ENCODE measurements at places on chromosomes 5 and 9.
A peak's percentile ranks its signal among the peaks of the same experiment; 100 is the strongest.

DNA sequence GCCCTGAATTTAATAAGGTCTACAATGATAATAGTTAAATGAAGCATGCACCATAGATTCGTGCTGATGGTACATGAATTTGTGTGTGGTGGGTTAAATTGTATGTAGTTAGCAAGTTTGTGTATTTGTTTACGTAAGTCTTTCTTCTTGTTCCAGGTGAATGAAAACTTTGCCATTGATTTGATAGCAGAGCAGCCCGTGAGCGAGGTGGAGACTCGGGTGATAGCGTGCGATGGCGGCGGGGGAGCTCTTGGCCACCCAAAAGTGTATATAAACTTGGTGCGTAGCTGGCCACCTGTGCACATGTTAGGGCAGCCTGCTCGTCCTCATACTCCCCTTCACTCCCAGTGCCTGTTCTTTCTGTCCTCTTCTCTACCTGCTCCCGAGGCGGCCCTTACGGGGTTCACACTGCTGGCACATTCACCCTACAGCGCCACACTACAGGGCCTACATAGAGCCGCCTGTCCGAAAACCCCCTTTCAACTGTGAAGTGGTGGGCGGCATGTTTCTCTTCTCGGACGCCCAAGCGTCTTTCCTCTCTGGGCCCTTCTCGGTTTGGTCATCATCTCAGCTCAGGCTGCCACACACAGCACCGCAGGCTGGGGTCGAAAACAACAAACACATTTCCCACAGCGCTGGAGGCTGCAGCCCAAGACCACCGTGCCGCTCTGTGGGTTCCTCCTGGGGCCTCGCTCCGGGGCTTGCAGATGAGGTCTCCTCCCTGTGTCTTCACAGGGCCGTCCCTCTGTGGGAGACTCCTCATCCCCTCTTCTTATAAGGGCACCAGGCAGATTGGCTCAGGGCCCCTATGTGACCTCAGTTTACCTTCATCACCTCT, 13.2 kb downstream of the NDUFS6 start:
- DNase-seq: no peak

DNA sequence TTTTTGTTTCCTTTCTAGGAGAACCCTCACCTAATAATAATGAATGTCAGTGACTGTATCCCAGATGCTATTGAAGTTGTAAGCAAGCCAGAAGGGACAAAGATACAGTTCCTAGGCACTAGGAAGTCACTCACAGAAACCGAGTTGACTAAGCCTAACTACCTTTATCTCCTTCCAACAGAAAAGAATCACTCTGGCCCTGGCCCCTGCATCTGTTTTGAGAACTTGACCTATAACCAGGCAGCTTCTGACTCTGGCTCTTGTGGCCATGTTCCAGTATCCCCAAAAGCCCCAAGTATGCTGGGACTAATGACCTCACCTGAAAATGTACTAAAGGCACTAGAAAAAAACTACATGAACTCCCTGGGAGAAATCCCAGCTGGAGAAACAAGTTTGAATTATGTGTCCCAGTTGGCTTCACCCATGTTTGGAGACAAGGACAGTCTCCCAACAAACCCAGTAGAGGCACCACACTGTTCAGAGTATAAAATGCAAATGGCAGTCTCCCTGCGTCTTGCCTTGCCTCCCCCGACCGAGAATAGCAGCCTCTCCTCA, 87.1 kb downstream of the OSMR start:
- DNase-seq: no peak

DNA sequence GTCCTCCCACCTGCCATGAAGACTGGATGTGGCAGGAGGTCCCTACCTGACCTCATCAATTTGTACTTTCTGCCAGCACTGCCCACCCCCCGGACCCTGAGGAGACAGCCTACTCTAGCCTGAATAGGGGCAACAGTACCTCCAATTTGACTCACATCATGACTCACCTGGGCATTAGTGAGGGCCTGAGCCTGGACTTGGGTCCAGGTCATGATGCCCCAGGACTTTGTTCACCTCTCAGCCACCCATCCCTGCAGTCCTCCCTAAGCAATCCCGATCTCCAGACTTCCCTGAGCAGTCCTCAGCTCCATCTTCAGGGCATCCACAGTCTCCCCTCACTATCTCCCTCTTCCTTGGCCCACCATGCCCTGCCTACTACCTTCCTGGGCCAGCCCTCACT, 28.1 kb downstream of the KIF2A start:
- no peak for DNase-seq

DNA sequence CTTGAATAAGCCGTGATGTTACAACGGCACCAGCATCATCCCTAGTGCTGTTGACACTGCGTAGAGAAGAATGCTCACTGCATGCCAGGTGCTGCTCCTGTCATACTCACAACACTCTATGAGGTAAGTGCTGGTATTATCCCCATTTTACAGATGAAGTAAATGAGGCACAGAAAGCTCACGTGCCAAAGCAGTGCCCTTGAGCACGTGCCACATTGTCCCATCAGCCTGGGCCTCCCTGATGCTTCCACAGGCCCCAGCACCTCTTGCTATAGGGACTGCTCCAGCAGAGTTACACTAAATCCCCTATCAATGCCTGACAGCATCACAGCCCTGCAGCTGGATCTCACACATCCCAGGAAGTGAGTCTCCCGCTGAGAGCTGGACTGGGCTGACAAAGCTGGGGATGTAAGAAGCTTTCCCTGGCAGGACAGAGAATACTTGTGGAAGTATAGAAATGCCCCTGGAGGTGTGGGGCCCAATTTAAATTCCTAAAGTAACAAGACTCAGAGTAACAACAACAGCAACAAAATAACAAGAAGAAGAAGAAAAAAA, 216.1 kb downstream of the FSTL4 start:
- DNase-seq: no peak

DNA sequence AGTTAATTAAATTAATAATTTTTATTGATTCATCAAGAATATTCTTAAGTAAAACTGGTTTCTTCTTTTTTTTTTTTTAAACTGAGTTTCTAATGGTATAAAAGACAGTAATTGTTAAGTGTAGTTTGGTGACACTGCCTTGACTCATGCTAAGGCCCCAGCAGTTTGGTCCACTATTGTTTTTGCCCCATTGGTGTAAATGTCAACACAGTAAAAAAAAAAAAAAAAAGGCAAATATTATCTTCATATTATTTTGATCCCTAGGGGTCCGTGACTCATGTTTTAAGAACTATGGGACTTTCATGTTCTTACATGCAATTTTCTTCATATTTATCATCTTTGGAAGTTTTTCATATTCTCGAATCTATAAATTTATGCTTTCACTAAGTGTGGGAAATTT, 29.2 kb upstream of the JAK2 start:
- DNase-seq: no peak

DNA sequence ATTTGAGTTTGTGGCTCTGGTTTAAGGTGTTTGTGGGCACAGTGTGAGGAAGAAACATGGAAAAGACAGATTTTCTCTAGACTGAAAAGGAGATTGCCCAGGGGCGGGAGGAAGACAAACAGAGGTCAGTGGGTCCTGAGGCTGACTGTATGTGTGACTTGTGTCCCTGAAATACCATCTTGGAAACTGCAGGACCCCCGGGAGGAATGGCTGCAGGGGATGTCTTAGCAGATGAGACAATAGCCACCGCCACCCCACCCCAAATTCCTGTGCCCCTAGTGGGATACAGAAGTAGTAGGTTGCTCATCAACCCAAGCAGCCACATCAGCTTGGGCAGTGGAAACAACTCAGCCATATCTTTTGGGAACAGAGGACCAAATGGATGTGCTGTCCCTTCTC, 1.7 kb upstream of the PSAT1 start:
- no peak for DNase-seq

DNA sequence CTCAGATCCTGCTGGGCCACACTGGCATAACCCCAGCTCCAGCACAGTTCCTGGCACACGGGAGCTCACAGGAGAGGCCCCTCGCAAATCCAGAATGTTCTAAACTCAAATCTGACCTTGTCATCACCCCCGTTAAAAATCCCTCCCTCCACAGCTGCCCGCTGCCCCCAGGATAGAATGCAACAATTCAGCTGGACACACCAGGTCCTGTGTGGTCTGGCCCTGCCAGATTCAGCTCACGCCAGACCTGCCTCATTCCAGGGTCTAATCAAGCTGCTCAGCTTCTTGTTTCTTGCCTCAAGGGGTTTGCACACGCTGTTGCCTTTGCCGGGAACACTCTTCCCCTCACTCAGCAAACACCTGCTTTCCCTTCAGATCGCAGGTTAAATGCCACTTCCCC, 45.0 kb upstream of the ASS1 start:
- DNase-seq: no peak

- DNase-seq: no peak
Measured at GRCh38 chr5:172412724-172413286, 41.5 kb downstream of the SH3PXD2B start.

- no peak for DNase-seq
Measured at GRCh38 chr5:93382188-93382825, 198.7 kb downstream of the NR2F1-AS1 start.

- DNase-seq: no peak
Measured at GRCh38 chr5:55546947-55547346, 12.2 kb upstream of the PLPP1 start.

- DNase-seq: no peak
Measured at GRCh38 chr9:13661014-13661413, 381.5 kb upstream of the MPDZ start.

DNA sequence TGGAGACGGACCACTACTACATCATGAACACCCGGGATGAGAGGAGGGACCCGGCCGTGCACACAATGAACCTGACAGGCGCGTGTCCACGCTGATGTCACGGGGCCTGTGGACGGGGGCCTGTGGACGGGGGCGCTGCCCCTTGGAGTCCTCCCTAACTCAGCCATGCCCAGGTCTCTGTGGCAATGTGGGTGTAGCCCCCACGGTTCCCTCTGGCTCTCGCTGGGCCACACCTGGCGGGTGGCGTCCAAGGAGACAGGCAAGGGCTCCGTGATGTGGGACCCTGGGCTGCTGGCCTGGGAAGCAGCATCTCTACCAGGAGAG, 22.1 kb downstream of the PAEP start:
- DNase-seq: no peak

- no peak for DNase-seq
Measured at GRCh38 chr9:134278974-134279640, 47.1 kb upstream of the RXRA start.

- DNase-seq: no peak
Measured at GRCh38 chr5:74072646-74073045, 446.6 kb downstream of the ARHGEF28 start.

GRCh38 chr9:100465761-100466160, 7.2 kb upstream of the TMEFF1 start:
- peak; percentile 33 for DNase-seq

DNA sequence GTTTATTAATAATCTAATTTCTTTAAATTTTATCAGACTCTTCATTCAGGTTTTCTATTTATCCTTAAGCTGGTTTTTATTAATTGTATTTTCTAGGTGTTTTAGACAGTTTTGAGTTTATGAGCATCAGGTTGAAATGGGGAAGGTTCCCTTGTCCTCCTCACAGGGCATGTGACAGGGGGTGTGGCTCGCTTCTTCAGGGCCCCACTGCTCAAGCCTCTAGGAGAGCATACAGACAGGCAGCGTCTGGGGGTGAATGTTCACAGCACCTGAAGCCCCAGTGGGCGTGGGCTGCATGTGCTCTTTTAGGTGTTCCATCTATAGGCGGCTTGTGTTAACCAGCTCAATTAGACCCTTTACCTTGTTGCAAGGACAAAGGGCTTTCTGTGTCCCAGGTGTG, 78.2 kb upstream of the RUFY1 start:
- DNase-seq: no peak

- DNase-seq: no peak
Measured at GRCh38 chr5:71697967-71698366, 21.1 kb upstream of the CARTPT start.

DNA sequence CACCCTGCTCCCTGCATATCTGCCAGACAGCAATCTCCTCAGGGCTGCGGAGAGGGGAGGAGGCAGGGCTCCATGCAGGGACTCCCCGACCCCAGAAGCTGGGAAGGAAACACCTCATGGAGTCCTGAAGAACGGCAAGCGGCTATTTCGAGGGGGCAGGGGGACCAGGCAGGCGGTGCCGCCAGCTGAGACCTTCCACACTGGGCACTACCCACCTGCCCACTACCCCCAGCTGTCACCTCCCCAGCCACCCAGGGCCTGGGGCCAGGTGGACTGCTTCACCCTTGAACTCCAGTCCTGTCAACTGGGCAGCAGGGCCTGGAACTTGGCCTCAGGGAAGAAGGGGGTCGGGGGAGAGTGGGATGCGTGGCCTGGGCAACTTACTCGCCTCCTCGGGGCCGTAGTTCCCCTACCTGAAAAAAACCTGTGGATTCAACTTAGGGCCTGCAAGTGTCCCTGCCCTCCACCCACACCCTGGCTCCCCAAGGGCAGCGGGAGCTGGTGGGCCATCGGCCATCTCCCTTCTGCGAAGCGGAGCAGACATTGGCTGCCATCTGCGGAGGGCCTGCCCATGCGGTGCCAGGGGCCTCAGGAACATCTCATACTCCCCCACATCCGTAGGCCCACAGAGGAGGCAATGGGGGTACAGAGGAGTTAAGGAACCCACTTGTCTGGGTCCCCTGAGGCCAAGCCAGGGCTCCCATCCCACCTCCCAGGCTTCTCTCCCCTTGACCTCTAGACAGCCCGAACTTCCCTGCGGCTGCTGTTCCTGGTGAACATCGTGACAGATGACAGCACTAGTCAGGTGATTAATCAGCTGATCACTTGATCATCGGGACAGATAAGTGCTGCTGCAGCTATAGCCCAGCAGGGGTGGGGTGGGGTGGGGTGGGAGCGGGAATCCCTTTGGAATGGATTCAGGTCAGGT, 18.5 kb upstream of the RALGDS start:
- DNase-seq: no peak

DNA sequence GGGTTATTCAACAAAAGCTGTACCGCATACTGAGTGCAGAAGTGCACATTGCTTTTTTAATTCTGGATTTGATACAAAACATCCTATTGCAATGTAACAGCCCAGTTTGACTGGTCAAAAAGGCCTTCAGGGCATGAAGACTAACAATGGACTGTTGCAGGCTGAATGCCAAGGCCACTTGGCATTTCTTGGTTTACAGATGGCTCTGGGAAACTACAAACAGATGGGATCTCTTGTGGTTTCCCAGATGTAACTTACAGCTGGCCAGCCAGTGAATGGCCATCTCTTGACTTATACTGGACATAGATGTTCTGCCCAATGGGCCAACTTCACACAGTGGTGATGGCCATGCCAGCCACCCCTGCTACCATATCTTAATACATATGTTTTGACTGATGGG, 36.8 kb downstream of the UGT3A2 start:
- DNase-seq: no peak

GRCh38 chr9:79220666-79221065, 351.1 kb upstream of the TLE4 start:
- no peak for DNase-seq

DNA sequence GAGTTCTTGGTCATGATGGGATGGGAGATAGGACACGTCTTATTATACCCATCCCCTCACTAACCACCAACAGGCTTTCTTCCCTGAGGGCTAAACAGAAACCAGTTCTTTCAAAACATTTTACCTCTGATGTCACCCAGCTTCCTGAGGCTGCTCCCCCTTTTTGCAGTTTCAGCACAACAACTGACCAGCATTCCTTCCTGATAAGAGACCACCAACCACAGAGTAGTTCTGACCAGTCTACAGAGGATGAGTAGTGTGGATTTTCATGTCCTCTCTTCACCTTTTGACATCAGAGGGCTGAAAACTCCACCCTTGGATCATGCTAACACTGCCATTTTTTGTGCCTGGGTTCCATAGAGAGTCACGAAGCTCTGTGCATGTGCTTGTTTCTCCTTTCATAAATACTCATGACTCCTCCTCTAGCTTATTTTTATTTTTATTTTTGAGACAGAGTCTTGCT, 82.6 kb downstream of the OSTF1 start:
- DNase-seq: no peak

Data from NCI-H2171 treated with DMSO at 0.1 percent for 48 hours (cell line).